NCI-H2081 (cell line): ENCODE measurements at places on chromosomes 11 and 22.

GRCh38 chr11:123429336-123429735, 733 bp upstream of the GRAMD1B start:
- no peak for DNase-seq

GRCh38 chr11:2742201-2742600, 42.4 kb upstream of the KCNQ1OT1 start:
- no peak for DNase-seq

- no peak for DNase-seq
Observed at GRCh38 chr11:111499483-111499882, 12.7 kb downstream of the BTG4 start.

- DNase-seq: no peak
Observed at GRCh38 chr11:47605921-47606320, 11.7 kb upstream of the C1QTNF4 start.

GRCh38 chr11:10441091-10441490, 14.0 kb upstream of the AMPD3 start:
- DNase-seq: no peak

GRCh38 chr22:50076646-50077535, 8.3 kb downstream of the MLC1 start:
- DNase-seq: no peak

DNA sequence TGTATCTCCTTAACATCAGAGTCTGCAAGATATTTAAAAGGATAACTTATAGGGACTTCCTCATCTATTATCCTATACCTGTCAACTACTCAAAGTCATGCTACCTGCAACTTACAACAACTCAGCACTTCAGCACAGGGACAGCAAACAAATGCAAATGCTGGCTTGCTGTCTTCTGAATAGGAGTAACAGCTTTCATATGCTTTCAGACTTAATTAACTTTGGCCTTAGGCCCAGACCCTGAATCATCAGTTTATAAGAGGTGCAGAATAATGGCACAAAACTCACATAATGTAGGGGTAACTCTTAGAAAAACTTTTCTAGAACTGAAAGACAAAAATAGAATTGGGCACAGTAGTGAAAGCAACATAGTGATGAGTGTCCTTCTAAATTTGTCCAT, 953.4 kb downstream of the DLG2 start:
- DNase-seq: peak; percentile 68

DNA sequence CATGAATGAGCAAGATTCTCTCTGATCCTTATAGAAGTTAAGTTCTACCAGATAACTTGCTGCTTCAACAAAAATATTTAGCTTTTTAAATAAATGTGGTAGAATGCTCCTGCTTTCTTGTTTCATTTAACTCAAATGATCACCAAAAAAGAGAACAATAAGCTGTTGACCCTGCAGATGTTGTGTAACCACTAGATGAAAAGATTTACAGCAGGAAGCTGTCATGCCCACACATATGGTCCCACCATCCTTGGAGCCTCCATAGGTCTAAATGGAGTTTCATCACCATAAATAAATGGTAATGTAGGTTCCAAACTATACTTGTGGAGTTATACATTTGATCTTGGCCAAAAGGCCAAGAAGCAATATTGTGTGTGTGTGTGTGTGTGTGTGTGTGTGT, 118.8 kb downstream of the RRAS2 start:
- DNase-seq: no peak

DNA sequence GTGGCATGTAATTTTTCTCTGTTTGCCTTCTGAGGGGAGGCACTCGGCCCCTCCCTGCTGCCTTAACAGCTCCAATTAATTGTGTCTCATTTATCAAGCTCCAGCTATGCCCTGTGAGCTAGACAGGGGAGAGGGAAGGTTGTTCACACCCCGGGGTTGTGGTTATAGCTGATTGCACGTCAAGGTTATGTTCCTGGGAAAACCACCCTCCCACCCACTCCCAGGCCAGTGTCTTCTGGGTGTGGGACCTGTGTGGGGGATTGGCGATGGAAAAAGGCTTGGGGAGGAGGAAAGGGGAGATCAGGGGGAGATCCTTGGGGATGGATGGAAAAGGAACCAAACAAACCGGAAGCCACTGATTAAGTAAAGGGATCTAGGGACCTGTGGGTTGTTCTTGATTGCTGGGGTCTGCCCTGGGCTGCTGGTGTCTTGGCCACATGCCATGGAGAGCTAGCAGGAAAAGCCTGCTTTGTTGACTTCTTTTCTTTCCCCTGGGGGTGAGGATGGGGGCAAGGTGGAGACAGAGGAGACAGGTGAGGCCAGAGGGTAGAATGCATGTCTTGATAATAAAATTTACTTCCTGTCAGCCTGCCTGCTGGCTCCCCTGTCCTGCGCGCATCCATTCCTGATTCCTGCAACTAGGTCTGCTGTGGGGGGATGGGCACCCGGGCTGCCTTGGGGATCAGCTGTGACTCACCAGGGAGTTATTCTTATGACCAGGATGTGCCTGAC, 13.5 kb upstream of the SORL1-AS1 start:
- DNase-seq: peak; percentile 66

DNA sequence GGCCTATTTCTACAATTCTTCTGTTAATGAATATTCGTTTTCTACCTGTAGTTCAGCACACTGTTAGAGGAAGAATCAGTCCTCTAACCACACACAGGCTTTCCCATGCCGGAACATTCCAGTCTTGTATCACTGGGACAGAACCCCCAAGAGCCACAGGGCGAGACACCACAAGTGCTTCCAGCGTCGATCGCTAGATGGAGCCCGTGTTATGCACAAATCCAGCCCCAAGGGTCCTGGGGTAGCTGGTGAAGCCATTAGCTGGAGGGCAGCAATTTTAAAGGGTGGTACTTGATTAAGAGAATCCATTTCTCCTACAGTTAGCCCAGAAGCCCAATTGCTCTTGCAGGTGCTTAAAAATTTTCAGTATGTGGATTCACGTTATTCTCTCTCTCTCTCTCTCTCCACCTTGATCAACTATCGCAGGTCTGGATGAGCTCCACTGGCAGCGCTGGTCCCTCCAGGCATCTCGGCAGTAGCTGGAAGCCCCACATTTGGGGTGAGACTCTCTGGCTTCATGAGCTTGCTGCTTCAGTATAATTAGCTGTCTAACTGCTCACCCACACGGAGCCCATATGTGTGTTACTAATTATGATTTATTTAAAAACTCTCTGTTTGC, 148.2 kb upstream of the SNX19 start:
- peak; percentile 44 for DNase-seq

GRCh38 chr11:131692151-131692550, 321.7 kb downstream of the NTM start:
- no peak for DNase-seq

- no peak for DNase-seq
Observed at GRCh38 chr11:112902361-112903011, 58.7 kb upstream of the NCAM1 start.

GRCh38 chr11:15888556-15889345, 467.6 kb downstream of the SOX6 start:
- no peak for DNase-seq

DNA sequence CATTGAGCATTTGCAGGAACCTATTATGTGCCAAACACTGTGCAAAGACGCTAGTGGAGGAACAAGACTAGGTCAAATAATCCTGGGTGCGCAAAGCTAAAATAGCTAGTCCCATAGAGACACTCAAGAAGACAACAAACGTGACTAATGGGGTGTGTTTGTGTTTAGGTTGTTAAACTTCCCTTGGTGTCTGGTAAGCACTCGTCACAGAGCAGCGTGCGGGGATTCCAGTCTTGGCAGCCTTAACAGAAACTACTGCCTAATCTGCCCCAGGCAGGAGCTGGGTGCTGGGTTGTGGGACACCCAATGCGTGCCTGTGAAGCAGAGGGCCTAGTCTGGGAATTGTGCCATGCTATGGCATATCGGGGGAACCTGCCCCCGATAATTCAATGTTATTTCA, 10.8 kb upstream of the CALCB start:
- no peak for DNase-seq

DNA sequence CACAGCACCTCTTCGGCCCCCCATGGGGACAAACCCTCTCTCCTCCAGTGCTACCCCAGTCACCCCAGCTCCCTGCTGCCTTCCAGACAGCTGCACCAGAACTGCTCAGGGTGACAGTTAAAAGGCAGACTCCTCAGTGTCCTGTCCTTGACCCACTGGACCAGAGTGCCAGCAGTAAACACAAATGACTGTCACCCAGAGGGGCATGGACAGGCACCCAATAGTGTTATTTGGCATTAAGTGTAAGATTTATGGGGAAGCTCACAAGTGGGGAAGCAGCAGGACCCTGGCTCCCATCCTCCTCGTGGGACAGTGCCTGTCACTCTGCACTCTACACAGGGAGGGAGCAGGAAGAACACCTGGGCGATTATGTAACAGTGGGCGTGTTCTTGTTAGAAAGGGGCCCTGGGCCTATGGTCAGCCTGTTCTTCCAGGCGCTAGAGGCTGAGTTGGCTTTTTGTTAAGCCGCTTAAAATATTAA, 5.0 kb downstream of the RPS19BP1 start:
- DNase-seq: no peak
